Left renal pelvis (tissue), 4 donors: ENCODE measurements at places on chromosomes 3 and 15. TPM values are rescaled to one million over a fixed set of nuclear protein-coding genes. Genes with fewer than 3 reads are reported as not detected.

Gene HYAL2
- 72.5 TPM for polyA plus RNA-seq

- DNase-seq, result no peak
Measured at GRCh38 chr3:156918746-156919145, 92.6 kb downstream of the LEKR1 start.

Gene ADGRG7
- polyA plus RNA-seq, result 0.17 TPM

- DNase-seq, result no peak
Measured at GRCh38 chr3:196051282-196052076, 30.4 kb downstream of the TFRC start.

- no peak for DNase-seq
Measured at GRCh38 chr15:30990446-30991254, 778 bp downstream of the MTMR10 start.

GRCh38 chr15:78072080-78072892 lies 5.2 kb downstream of the TBC1D2B start:
- no peak for DNase-seq

Gene CCDC54
- 0.16 TPM for polyA plus RNA-seq

- no peak for DNase-seq
Measured at GRCh38 chr15:59814409-59814808, 125.3 kb upstream of the BNIP2 start.

GRCh38 chr3:57627976-57628375 lies 30.8 kb upstream of the ARF4 start:
- no peak for DNase-seq

DNA sequence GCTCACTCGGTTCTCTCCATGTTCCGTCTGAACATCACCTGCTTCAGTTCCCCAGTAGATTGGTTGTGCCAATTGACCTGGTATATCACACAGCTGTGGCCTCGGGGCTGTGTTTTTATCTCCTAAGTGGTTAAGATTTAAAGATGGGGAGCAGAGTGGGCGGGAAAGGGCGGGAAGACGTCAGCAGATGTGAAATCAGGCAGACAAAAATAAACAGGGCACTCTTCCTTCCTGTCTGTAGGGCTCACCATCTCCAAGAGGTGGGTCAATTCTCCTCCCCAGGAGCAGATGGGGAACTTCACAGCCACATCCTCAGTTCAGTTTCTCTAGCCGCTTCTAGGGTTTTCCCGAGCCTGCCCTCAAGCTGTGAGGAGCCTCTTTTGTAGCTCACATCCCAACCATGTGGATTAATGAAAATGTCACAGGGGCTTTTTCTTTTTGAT lies 26.8 kb upstream of the LIMD1 start:
- no peak for DNase-seq

Gene PEAK1
- 41.7 TPM for polyA plus RNA-seq

Gene CA12
- 123 TPM for polyA plus RNA-seq

- no peak for DNase-seq
Measured at GRCh38 chr3:140529096-140529495, 148.8 kb upstream of the TRIM42 start.

DNA sequence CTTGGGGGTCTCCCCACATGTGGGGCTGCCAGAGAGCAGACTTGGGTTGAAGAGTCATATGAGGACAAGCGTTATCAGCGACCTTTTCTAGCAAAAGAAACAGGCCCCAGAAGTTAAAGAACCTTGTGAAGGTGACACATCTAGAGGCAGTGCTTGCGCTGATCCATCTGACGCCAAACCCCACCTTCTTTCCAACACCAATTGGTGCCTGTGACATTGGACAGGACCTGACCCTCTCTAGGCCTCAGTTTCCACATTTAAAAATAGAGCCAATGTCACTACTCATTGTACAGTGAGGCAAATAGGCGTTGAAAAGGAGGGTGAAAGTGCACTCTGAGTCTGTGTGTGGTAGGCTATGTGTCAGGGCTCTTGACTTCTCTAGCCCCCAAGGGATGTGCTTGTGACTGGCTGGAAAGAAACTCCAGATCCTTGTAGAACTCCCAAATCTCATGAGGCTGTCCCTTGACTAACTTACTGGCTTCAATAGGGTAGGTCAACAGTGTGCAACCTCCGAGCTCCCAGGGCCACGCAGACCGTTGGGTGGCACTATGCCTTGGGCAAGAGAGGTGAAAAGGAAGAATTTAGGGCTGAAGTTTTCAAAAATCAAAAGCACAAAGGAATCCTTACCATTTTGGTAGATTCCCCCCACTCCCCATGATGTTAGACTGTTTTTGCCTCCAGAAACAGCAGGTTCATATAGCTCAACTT lies 666 bp upstream of the FAM219B start:
- no peak for DNase-seq

- DNase-seq, result no peak
Measured at GRCh38 chr3:46926039-46926438, 48.5 kb downstream of the PTH1R start.

Gene ALAS1
- 46.4 TPM for polyA plus RNA-seq

GRCh38 chr3:42192334-42193200 lies 73.4 kb downstream of the CCK start:
- DNase-seq, result no peak

GRCh38 chr15:25239471-25240345 lies 199.1 kb downstream of the UBE3A start:
- DNase-seq, result no peak

GRCh38 chr15:44207643-44208042 lies 12.6 kb upstream of the FRMD5 start:
- no peak for DNase-seq

DNA sequence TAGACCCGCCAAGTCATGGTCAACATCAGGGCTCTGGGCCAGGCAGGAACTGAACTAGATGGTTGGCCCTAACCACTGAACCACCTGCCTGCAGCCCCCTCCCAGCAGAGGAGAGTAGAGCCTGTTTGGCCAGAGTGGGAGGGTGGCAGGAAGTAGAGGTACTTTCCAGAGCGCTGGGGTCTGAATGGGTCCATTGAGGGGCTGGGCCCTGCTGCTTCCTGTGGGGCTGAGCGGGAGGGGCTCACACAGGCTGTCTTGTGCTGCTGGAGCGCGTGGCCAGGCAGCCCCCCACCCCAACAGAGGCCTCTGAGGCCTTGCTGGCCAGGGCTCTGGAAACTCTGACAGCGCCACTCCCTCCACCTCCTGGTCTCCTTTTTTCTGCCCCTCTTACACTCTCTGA lies 17.4 kb downstream of the CSPG4 start:
- DNase-seq, result no peak

DNA sequence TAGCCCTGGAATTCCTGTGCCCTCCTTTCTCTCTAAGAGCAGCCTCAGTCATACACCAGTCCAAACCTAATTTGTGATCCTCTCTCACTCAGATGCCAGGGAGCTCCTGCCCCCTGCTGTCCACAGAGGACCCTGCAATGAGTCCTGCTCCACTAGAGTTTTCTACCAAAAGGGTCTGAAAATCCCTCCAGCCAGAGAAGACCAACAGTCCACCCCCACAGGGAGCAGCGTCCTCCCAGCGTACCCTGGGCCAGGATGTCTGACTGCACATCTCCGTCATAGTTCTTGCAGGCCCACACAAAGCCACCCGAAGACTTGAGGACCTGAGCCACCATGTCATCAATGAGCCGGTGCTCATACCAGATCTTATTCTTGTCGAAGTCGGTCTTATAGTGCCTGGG lies 15.4 kb downstream of the IDH2 start:
- DNase-seq, result no peak

DNA sequence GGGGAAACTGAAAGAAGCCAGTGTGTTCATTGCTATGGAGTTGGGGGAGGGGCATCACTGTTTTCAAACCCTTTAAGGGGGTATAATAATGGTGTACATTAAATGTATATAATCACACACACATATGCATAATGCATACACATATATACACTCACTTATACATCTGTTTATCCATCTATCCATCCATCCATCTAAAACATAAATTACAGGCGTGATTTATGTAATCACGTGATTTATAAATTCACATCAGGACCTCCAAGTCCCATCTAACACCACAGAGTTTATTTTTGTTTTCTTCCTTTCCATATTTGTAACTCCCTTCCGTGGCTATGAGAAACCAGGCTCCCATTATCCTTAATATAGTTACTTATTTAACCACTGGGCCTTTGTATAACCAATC lies 39.8 kb downstream of the GRAMD1C start:
- DNase-seq, result no peak

Gene LYZL4
- polyA plus RNA-seq, result not detected

Gene IQCH
- 10.6 TPM for polyA plus RNA-seq

- no peak for DNase-seq
Measured at GRCh38 chr15:62046078-62046743, 14.0 kb downstream of the VPS13C start.

GRCh38 chr15:69328739-69329138 lies 30.0 kb downstream of the PAQR5 start:
- no peak for DNase-seq

- DNase-seq, result no peak
Measured at GRCh38 chr3:3825035-3825434, 25.8 kb downstream of the LRRN1 start.

DNA sequence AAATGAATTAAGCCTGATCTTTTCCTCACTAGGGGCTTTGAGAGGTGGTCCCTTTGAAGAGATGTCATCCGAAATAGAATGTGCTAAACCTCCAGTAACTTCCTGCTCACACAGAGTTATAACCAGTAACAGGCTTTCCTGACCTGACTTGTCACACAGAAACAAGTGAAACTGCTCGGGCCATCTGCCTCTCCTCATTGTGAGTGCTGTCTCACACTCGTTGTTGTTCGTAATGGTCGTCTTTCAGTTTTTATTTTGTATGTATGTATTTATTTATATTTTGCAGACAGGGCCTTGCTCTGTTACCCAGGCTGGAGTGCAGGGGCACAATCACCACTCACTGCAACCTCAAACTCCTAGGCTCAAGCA lies 24.0 kb downstream of the ACSBG1 start:
- no peak for DNase-seq

- DNase-seq, result no peak
Measured at GRCh38 chr3:10823516-10823818, 7.4 kb downstream of the SLC6A11 start.

Gene CD96
- 0.82 TPM for polyA plus RNA-seq

GRCh38 chr3:123347691-123348264 lies 101.1 kb downstream of the ADCY5 start:
- DNase-seq, result no peak

GRCh38 chr3:119073258-119074001 lies 38.8 kb upstream of the IGSF11 start:
- DNase-seq, result no peak

DNA sequence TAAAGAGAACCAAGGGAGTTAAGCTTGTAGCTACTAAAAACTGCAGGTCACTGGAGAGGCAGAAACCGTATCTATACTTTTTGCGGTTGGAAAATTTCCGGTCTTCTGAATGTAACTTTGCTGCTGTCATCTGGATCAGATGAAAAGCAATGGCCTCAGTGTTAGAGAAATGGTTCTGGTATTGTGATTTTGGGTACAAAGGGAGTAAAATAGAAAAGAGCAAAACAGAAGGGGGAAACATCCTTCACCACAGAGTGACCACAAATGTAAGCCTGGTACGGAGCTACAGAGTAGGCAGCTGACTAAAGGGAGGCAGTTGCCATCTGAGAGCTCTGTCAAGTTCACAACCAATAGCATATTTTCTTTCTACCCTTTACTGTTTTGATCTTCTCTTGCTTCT lies 5.6 kb downstream of the CD96 start:
- no peak for DNase-seq

- no peak for DNase-seq
Measured at GRCh38 chr3:23728601-23729117, 77.1 kb upstream of the UBE2E1 start.

DNA sequence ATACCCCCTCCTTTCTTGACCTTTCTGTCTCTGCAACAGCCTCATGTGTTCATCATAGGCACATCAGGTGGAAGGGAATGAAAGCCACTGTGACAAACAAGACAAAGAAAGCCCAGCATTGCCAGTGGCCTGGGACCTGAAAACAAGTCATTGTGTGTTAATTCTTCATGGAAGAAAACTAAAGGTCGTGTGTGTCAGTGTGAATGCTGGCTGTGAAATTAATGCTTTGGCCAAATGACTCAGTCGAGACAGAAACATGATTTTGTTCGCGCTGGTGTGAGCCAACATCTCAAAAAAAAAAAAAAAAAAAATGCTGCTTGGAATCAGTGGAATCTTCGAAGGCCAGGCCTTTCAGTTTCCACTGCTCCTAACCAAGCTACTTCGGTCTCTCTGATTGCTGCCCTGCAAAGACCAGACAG lies 386.5 kb upstream of the PROK2 start:
- no peak for DNase-seq

- DNase-seq, result no peak
Measured at GRCh38 chr15:59998950-59999611, 5.0 kb upstream of the FOXB1 start.

DNA sequence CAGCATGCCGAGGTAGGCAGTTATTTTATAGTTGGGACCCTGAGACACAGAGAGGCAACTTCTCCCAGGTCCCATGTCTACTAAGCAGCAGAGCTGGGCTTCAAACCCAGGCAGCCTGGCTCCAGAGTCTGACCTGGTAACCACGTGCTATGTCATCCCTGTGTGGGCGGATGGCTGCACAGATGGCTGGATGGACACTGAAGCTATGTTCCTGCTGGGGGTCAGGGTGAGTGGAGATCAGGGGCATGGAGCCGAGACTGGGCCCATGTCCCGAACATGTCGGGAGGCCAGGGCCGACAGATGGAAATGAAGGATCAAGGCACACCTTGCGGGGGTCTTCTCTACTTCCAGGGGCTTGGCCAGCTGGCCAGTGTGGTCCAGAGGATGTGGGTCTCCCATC lies 9.3 kb upstream of the FBLN2 start:
- DNase-seq, result no peak

Gene TMED3
- 66.2 TPM for polyA plus RNA-seq

Gene C15orf39
- polyA plus RNA-seq, result 11.1 TPM

DNA sequence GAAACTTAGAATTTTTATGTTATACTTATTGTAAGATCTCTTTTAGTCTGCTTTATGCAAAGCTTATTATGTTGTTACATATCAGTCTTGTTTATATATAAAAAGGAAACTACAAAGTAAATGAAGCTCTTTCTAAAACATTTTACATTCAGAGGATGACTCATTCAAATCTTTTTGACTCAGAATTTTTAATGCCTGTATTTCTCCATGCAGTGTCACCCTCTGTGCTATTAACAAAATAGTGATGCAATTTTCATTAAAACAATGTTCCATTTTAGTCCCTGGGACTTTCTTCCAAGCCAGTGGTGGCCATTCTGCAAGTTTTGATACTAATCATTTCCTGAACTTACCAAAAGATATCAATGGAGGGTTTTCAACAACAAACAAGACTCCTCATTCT lies 216.1 kb downstream of the NAALADL2 start:
- DNase-seq, result no peak

DNA sequence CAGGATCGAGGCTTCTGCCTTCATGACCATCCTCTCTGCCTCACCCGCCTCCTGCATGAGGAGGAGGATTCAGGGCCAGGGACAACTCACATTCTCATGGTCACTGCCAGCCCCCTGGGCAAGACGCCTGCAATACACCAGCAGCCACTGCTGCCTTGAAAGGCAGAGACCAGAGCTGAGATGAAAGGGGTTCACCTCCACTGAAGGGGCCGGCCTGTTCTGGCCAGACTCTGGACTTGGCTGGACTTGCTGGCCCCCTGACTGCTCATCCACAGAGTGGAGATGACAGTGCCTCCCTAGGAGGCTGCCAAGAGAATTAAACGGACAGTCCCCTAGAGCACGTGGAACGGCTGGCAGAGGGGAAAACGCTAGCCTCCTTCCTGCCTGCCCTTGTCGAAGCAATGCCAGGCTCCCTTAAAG lies 35.2 kb downstream of the MGLL start:
- no peak for DNase-seq
